ENCODE measurements at places on chromosomes 16 and 17. TPM values are rescaled to one million over a fixed set of nuclear protein-coding genes. Genes with fewer than 3 reads are reported as not detected.

TNP2 gene
- total RNA-seq: not detected

SLC43A2 gene
- total RNA-seq: 9.1 TPM

NPIPB6 gene
- total RNA-seq: 12.7 TPM

CD300LB gene
- not detected for total RNA-seq

KRTAP4-4 gene
- total RNA-seq: not detected

CYGB gene
- total RNA-seq: 14.3 TPM

PARD6A gene
- total RNA-seq: 8.1 TPM

NTN1 gene
- 7.6 TPM for total RNA-seq

CCL1 gene
- not detected for total RNA-seq

CDRT4 gene
- 15.1 TPM for total RNA-seq

RPGRIP1L gene
- 1.6 TPM for total RNA-seq

MYH2 gene
- not detected for total RNA-seq

SLC47A1 gene
- 0.96 TPM for total RNA-seq

ASGR1 gene
- total RNA-seq: not detected

CACNG3 gene
- not detected for total RNA-seq

LITAFD gene
- not detected for total RNA-seq

CFAP52 gene
- not detected for total RNA-seq

KCTD13 gene
- 110 TPM for total RNA-seq

CBFA2T3 gene
- 5.6 TPM for total RNA-seq

OTOP3 gene
- 3.8 TPM for total RNA-seq

ATP2A3 gene
- 154 TPM for total RNA-seq

GAST gene
- not detected for total RNA-seq

GRCh38 chr16:71344315-71344905, 14.1 kb upstream of the CALB2 start:
- no peak for DNase-seq

DNA sequence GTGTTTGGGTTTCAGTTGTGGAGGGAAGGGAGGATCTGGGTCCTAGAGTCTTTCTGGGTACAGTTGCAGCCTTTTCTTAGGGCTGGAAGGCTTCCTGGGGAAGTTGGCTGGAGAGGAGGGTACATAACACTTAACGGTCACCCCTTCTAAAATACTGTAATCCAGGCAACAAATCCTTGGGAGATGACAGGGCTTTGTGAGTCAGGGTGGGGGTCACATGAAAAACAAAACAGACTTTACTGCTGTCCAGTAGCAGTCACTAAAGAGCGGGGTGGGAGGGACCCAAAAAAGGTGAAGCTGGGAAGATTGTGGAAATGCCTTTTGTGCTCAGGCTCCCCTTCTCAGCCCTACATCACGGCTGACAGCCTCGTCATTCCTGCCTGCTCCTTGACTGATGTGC, 6.3 kb downstream of the SAP30BP start:
- no peak for DNase-seq

DNA sequence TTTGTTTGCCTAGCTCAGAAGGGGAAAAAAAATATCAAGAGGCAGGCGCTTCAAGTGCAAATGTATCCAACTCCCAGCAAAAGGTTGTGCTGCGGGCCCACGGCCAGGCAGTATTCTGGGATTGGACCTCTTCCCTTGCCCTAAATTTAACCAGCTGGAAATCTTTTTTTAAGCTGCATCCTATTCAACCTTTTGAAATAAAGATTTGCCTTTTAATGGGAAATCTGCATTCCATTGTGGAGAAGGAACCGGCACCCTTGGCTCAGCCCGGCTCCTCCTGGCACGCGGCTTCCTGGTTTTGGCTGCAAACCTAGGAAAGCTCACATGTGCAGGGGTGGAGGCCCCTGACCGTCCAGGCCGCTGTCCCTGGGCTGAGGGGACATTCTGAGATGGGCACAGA, 38.8 kb upstream of the ENPP7 start:
- DNase-seq: no peak

DNA sequence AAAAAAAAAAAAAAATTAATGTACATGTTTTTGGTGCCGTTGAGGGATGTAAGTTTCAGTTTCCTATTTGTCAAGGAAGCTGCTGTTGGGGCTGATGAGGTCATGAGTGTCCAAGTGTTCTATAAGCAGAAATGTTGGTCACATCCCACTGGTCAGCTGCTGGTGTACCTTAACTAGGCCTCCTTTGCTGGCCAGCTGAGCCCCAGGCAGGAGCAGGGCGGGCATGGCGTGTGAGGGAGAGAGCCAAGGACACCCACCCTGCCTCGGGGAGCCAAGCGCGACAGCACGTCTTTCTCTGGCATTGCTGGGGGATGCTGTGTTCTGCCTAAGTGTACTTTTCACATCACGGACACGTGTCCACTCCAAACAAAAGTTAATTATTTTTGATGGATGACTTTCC, 108.1 kb upstream of the CDC42EP4 start:
- no peak for DNase-seq

GRCh38 chr16:78205506-78205905, 106.1 kb downstream of the WWOX start:
- no peak for DNase-seq

- no peak for DNase-seq
Measured at GRCh38 chr16:77918809-77919707, 103.3 kb upstream of the CLEC3A start.

GRCh38 chr17:77741109-77741508, 217.4 kb upstream of the TNRC6C start:
- no peak for DNase-seq

- DNase-seq: no peak
Measured at GRCh38 chr17:69523244-69523861, 108.9 kb downstream of the MAP2K6 start.

DNA sequence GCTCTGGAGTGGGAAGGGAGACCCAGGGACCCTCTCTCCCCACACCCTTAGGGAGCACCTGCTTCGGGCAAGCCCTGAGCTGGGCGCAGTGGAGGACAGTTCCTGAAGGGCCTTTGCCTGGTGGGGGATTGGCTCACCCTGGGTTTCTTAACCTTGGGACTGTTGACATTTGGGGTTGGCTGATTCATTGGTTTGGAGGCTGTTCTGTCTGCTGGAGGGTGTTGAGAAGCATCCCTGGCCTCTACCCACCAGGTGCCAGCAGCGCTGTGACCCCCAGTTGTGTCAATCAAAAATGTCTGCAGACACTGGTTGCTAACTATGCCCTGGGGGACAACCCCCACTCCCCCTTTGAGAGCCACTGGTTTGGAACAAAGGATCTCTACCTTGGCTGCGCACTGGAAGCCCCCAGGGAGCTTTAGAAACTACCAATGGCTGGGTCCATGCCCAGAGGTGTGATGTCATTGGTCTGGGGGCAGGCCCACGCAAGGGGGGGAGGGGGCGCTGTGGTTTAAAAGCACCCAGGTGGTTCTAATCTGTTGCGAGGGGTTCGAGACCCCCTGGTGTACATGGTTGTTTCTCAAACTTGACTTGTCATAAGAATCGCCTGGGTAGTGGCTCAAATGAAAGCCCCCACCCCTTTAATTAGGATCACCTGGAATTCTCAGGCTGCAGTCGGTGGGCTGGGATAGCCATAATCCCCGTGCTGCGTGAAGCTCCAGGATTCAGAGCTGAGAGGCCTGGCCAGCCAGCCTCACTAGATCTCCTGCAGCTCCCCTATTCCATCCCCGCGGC, 151.9 kb upstream of the GSE1 start:
- DNase-seq: no peak

DNA sequence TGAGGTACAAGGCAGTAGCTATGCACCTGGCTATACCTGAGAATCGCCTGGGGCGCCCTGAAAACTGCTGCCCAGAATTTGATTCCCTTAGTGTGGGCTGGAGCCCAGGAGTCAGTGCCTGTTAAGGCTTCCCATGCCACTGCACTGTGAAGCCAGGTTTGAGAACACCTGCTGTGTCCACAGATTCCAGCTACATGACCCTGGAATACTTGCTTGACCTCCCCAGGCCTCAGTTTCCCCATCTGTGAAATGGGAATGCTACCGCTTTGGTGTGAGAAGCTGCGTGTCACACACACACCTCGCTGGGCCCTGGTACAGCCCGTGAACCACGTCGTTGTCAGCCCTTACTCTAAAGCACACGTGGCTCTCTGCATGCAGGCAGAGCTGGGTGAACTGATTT, 271.0 kb downstream of the C16orf95 start:
- DNase-seq: no peak

- no peak for DNase-seq
Measured at GRCh38 chr16:84463221-84463620, 41.2 kb downstream of the MEAK7 start.

GRCh38 chr17:48579760-48580554, 1.8 kb upstream of the HOXB4 start:
- DNase-seq: no peak

GRCh38 chr16:17177959-17178905, 292.5 kb downstream of the XYLT1 start:
- no peak for DNase-seq

- DNase-seq: no peak
Measured at GRCh38 chr16:85728879-85729278, 22.0 kb downstream of the C16orf74 start.

DNA sequence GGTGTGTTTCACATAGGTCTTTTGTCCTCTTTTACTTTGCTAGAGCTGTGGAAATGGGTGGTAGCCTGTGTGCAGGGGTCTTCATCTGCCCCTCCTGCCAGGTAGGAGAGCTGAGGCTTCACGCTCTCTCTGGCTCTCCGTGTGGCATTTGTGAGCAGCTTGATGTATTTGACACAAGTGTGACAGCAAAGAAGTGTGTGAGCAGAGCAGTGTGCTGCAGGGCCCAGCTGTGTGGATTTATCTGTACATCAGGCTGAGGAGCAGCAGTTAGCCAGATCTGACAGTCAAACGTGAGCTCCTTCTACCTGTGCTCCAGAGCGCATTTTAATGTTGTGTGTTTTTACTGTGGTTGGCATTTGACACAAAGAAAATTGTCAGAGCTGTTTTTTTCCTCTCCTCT, 101.8 kb downstream of the FTO start:
- no peak for DNase-seq

DNA sequence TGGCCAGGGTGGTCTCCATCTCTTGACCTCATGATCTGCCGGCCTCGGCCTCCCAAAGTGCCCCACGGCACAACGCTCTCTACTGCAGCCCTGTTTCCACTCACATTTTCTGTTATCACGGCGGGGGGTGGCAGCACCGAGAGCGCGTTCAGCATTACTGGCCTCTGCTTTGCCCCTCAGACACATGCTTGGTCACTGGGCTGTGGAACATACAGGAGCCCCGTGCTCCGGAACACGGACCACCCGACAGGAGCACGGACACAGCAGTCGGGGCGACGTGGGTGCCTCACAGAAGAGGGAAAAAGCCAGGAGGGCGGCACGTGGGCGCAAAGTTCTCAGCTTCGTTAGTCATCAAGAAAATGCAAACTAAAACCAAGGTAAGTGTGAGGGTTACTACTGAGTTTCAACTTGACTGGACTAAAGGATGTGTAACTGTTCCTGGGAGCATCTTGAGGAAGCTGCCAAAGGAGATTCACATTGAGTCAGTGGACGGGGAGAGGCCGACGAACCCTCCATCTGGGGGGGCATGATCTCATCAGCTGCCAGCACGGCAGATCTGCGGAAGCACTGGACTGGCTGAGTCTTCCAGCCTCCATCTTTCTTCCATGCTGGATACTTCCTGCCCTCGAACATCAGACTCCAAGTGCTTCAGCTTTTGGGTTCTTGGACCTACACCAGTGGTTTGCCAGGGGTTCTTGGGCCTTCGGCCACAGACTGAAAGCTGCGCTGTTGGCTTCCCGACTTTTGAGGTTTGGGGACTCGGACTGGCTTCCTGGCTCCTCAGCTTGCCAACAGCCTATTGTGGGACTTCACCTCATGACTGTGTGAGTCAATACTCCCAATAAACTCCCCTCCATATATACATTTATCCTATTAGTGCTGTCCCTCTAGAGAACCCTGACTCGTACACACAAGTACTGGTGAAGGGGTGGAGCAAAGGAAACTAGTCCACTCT, 106.8 kb downstream of the ZNF778 start:
- DNase-seq: no peak

DNA sequence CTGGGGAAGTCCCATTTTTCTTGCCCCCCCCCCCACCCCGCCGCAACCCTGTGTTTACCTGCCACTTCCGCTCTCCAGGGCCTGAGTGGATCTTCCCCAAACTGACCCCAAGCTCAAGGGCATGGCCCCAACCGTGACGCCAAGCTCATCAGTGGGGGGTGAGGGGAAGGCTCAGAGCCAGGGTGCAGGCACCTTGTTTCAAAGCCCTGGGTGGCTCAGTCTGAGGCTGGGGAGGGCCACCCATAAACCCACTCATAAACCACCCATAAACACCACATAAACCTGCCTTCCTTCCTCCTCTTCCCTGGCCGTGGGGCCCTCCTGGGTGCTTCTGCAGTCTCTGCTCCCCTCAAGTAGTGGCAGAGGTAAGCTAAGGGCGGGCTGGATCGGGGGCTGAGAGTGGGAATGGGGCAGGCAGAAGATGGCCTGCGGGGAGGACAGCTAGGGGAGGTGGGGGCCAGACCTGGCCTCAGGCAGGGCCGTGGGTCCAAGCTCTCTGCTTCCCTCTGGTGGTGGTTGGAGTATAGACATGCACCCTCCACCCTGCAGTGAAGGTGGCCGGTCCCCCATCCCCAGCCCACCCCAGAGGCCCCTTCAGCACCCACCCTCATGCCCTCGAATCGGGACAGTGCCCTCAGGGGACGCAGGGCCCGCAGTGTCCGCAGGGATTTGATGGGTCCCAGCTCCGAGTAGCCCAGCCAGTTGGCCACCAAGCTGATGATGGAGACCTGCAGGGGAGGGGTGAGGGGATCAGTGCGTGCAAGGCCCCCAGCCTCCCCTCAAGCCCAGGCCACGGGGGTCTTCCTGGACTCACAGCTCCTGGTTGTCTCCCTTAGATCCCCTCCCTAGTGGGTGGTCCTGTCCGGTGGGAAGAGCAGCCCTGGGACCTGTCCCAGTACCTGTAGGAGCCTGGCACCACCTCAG, 14.6 kb upstream of the CD79B start:
- DNase-seq: peak; percentile 54

DNA sequence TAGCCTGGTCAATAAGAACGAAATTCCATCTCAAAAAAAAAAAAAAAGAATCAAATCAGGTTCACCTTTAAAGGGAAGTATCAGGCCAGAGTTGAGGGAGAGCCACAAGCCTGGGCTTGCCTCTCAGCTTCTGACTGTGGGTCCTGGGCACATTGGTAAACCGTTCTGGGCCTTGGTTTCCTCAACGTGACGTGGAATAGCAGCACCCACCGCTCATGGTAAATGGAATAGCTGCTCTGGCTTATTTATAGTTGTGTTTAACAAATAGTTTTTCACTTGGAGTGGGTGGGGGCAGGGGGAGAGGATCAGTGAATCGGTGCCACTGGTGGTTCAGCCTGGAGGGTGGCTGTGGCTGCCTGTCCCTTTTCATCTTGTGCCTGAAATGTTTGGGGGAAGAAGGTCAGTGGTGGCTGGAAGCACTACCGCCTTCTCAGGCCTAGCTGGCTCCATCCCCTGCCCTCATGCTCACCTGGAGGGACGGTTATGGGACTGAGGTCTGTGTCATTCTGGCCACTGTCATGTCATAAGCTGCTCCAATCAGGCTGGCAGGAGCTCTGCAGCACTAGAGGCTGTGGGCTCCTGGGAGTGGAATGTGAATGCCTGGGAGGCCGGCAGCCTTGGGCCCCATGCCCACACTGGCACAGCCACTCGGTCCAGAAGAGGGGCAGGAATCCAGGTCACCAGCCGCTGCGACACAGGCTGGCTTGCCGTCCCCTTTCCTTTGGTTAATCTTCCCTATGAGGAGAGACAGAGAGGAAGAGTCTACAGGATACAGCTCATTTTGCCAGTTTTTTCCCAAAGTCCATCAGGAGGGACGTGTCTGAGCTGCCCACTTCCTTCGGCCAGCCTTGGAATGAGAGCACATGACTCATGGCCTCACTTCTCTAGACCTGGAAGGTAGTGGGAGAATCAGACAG, 27.0 kb downstream of the CCR7 start:
- DNase-seq: no peak

All from transverse colon (tissue), 4 donors.